ENCODE measurements at places on chromosomes 1 and 21.

- no peak for DNase-seq
Observed at GRCh38 chr1:39799770-39800470, 11.3 kb upstream of the BMP8B start.

DNA sequence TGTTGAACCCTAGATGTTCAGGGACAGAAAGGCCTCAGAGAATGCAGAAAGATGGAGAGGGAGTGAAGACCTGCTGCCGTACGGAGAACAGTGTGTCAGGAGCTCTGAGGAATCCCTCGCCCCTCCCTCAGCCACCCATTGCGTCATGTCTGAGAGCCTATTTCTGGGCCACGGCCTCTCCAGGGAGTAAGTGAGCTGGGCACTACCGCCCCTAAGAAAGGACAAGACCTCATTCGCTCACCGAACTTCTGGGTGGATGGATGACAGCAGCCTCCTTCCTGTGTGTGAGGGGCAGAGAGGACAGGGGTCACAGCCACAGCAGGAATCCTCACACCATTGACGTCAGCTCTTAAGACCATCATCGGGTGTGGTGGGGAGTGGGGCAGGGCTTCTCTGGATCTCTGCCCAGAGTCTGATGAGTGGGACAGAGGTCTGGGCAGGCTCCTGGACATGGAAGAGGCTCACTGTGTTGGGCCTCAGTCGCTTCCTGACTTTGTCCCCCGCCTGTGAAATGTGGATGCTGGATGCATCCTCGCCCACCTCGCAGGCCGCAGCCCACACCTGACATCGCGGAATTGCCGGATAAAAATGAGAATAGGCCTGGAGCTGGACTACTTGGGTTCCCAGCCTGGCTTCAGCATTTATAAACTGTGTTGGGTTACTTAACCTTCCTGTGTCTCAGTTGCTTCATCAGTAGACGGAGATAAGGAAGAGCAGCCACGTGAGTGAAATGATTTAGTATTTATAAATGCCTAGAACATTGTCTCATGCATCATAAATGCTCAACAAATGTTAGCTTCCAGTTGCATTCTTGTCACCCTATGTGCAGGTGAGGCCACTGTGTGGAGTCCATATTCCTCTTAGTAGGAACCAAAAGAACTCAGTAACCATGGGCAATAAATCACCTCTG is 238.6 kb downstream of the TRABD2B start:
- peak; percentile 96 for DNase-seq

DNA sequence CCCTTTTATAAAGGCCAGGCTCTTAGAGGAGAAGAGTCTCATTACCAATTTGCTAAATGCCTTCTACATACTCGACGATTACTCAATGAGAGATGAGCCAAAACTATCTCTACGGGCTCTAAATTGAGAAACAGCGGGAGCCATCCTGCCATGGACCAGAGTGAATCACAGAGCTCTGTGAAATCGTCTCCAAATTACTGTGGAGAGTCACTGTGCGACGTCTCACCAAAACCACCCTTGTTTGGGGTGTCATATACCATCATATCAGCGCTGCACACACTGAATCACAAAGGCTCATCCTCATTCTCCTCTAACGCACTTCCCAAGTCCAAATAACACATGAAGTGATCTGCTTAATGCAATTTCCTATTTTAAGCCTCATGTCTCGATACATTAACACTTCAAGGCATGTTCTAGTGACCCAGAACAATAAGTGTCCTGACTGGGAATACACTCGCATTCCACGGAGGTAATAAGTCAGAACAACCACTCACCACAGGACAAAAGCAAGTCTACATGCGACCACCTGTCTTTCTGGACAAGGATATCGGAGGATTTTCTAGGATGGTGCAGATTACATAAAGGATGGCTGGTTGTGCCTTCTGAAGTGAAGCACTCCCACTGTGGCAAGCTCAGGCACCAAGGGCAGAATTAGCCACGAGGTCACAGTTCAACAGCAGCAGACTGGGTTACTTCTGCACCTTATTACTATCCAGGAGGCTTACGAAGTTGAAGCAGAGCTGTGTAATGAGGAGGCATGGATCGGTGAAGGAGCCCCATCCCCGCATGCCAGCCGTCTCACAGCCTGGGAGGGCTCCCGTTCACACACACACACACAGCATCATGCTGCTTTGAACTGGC is 44.3 kb downstream of the NID1 start:
- no peak for DNase-seq

DNA sequence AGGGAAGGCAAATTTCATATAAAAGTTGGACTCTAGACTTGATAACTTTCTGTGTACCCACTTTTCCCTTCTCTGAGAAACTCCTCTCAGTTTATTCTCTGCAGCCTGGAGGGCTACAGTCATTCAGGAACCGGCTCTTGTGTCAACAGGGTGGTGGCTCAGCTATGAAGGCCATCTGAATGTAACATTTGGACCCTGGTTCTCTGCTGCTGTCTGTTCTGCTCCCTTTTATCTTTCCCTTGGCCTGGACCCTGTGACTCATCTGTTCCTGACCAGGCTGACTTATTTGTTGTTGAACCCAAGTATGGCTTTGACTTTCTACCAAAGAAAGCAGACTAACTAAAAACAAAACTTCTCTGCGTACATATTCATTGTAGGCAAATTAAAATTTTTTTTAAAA is 75.4 kb downstream of the CENPF start:
- no peak for DNase-seq

GRCh38 chr1:44318097-44319088 is 36.7 kb downstream of the ERI3 start:
- no peak for DNase-seq

- no peak for DNase-seq
Observed at GRCh38 chr1:23196627-23197328, 20.5 kb downstream of the HTR1D start.

- DNase-seq = no peak
Observed at GRCh38 chr1:83725735-83726360, 273.1 kb downstream of the TTLL7 start.

GRCh38 chr1:223364685-223365382 is 858 bp upstream of the SUSD4 start:
- DNase-seq = no peak

DNA sequence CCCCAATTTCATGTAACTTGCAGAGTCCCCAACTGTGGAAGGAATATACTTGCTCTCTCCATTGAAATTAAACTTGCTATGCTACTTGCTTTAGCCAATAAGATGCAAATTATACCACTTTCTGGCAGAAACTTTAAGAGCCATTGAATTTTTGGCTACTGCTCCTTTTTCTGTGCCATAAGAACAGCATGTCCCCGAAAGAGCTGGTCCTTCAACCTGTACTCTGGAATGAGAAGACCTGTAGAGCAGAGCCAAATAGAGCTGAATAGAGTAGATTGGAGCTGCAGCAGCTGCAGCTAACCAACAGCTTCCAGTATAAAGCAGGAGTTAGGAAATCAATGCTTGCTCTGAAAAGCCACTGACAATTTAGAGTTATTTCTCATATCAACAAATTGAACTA is 472.3 kb upstream of the B3GALT2 start:
- no peak for DNase-seq

DNA sequence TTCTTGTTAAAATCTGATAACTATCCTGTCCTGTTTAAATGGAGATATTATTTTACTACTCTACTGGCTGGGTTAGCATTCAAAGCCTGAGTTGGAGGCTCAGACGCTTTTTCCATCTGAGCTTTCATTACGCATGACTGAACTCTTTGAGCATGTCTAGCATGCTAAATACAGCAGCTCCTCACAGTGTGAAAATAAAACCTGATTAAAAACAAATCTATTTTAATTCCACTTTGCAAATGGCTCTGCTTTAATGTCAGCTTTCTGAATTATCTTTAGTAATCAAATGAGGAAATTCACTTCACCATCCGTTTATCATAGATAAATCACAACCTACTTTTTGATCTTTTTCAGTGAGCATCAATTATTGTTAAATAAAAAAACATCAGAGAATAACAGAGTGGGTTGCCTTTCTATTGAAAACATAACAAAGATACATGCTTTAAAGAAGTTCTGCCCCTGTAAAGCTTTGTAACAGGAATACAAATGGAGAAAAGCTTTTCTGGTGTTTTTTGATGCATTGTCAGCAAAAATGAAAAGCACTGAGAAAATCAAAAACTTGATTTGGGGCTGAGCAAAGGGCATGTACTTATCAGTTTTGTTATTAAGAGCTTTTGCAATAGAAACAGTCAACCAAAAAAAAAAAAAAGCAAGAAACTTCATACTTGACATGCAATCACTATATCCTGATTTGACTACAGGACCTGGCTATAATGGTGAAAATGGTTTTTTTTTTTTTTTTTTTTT is 3.5 kb upstream of the SPEN start:
- no peak for DNase-seq

GRCh38 chr1:67434491-67434890 is 4.3 kb upstream of the SERBP1 start:
- DNase-seq = no peak

GRCh38 chr21:28267449-28267848 is 725.2 kb downstream of the LTN1 start:
- DNase-seq = no peak

DNA sequence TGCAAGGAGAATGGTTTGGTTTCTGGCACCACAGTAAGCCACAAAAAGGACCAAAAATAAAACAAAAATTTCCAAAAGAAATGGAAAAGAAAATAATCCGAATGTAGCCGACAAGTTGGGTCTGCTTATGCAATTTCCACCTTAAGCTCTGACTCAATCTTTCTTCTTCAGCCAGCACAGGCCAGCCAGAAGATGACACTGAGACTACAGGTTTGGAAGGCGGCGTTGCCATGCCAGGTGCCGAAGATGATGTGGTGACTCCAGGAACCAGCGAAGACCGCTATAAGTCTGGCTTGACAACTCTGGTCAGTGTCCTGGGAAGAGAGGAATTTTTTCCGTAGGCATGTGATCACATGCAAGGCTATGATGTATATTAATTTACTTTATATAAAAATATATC is 23.4 kb downstream of the PDPN start:
- no peak for DNase-seq

- no peak for DNase-seq
Observed at GRCh38 chr1:182046763-182047162, 14.7 kb downstream of the ZNF648 start.

DNA sequence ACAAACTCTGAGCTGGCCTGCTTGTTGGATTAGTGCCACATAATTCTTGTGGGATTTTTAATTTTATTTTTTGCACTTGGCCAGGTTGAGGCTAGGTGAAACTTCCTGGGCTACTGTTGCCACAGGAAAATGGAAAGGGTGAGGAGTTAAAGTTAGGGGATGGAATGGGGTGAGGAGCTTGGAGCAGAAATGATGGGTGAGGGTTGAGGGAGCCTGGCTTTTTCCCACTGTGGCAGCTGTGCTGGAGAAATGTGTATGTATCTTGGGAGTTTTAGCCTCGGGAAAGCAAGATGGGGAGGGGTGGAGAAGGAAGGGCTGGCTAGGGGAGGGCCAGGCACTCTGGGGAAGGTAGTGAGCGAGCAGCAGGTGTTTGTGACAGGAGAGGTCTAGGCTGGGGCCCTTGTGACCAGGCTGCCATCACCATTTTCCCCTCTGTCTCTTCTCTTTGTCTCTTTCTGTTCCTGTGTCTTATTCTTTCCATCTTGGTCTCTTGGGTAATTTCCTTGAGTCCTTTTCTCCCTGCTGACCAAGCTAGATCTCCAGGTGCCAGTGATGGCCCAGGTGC is 2.0 kb downstream of the ZNF687 start:
- no peak for DNase-seq

DNA sequence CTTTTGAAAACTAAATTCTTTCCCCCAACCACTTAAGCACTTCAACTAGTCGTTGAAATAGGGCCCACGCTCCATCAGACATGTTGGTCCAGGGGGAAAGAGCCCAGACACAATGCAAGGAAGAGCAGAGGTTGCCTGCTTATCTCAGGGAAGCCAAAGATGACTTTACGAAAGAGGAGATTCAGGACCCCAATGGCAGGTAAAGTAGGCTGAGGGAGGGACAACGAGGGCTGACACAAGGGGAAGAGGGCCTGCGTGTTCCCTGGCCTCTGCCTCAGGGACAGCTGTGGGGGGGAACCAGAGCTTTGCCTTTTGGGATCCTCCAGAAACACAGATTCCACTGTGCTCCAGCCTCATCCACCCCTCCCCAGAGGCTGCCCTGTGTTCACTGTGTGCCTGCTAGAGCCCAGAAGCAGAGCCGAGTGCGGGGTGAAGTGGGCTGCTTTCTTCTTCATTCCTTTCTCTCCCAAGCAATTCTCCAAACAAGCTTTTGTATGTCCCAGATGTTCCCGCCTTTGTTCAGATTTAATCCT is 135.5 kb upstream of the GRIK3 start:
- DNase-seq = no peak

GRCh38 chr1:72557446-72558049 is 275.2 kb upstream of the NEGR1 start:
- DNase-seq = no peak

GRCh38 chr1:208088319-208088718 is 155.9 kb downstream of the PLXNA2 start:
- DNase-seq = no peak

DNA sequence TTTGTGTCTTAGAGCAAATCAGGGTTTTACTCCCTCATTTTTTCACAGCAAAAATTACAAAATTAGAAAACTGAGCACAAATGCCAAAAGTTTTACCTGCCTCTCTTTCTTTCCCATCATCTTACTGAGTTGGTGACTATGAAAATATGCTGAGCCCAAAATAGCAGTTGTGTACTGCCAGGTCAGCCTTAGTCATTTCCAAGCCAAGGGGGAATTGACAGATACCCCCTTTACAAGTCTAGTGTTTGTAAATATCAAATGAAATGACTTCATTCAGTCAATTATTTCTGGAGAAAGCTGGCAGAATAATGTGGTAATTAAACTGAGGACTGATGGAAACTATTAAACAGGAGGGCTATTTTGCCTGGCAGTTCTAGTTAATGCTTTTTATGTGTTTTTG is 11.4 kb upstream of the GORAB start:
- no peak for DNase-seq

DNA sequence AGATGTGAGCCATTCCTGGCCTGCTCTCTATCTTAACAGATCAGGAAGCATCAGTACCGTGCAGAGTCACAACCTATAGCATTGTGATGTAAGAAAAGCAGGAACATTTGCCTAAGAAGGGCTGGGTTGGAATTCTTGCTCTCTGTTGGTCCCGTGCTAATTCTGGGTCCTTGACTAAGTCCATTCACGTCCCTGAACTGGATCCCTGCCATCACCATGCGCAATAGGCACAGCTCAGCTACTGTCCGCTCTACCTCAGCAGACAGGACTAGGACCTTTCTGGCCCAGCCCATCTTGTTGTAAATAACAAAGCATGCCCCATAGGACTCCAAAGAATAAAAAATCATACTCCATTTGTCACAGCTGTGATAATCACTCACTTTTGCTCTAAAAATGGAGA is 175.0 kb downstream of the RGS7 start:
- no peak for DNase-seq

- no peak for DNase-seq
Observed at GRCh38 chr1:226006686-226007085, 7.5 kb upstream of the SDE2 start.

DNA sequence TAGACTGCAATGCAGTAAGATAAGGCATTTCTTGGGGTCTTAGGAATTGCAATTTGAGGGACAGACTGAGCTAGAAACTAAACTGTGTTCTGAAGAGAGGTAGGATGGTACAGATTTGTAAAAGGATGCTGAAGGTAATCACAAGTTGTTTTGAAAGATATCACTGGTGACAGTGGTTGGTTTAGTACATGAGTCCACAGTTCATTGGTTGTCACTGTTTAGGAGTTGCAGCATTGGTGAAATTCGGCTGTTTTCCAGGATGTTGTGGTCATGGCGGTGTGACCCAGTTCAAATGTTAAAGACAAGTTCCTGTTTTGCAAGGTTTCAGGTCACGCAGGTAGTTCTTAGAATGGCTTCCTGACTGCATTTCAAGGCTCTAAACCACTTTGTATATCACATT is 292.8 kb upstream of the B3GALT2 start:
- no peak for DNase-seq

- no peak for DNase-seq
Observed at GRCh38 chr1:109316506-109316905, 9.7 kb upstream of the MYBPHL start.

Data from tibial artery (tissue), 4 donors.